ENCODE measurements at places on chromosomes 1 and 21.

DNA sequence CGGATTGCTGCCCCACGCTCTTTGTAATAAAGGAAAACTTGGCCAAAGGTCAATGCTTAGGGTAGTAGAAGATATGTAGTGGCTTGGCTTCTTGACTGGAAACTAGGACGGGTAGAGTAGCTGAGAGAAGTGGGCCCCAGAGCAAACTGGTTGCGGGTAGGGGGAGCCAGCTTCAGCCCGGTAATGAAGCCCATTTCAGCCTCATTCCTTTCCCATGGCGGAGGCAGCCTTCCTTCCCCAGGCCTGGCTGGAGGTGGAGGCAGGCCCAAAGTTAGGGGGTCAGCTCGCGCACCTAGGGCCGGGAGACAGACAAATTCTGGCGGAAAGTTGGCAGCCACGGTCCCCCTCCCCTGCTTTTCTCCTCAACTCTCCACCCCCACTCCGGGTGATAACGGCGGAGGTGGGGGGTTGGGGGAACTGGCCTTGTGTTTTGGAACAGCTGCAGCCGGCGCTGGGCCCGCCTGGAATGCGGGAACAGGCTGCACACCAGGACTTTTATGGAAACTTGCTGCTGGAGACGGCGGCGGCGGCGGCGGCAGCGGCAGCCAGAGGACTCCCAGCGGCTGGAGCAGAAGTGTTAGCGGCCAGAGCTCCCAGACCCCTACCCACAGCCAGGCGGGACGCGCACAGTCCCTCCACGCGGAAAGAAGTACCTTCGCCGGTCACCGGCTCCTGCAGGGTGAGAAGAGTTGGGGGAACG, at the start of gene NEXN:
NEXN (plus strand) TSS at position 544 of the 700 bp plus-strand sequence. CDS start 27,483 bp downstream, outside the sequence.
- DNase-seq = peak; percentile 90

DNA sequence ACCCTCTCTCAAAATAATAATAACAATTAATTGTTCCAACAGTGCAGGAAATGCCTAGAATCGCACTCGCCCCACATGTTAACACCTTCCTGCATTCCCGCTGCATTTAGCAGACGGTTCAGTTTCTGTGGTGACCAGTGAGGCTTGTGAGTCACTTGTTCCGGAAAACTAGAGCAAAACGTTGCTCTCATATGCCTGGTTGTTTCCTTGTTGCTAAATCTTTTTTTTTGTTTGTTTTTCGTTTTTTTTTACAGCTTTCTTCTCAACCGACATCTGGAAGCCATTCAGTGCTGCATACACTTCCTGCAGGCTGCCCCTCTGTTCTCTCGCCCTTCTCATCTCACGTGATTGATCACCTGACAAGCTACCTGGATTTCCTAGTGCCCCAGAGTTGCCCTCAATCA, 56.9 kb upstream of the TMPRSS2 start:
- DNase-seq = no peak

- DNase-seq = no peak
These were observed 10.2 kb upstream of the HNRNPR start for GRCh38 chr1:23354245-23354644.

DNA sequence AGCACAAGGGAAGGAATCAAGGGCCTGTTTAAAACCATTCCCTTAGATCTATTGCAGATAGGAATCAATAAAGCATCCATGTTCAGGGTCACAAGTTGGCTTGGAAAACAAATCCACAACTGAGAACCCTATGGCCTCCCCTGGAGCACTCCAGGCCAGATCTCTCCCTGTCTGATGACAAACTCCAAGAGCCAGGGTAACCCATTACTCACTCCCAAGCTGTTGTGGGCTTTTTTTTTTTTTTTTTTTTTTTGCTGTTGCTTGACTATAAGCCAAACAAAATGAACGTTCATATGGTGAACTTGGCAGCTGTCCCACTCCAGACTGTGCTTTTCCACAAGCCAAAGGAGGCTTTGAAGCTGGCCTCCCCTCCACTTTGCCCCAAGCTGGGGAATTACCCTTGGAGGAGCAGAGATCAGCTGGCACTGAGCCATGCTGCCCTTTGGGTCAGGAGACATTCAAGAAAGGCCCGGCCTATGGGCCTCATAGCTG, 35.7 kb upstream of the VAV3 start:
- peak; percentile 55 for DNase-seq

- no peak for DNase-seq
These were observed 69.2 kb downstream of the FASLG start for GRCh38 chr1:172727956-172728603.

GRCh38 chr1:66380452-66381212, 153.3 kb upstream of the SGIP1 start:
- no peak for DNase-seq
